ENCODE measurements at places on chromosomes 4 and X.

DNA sequence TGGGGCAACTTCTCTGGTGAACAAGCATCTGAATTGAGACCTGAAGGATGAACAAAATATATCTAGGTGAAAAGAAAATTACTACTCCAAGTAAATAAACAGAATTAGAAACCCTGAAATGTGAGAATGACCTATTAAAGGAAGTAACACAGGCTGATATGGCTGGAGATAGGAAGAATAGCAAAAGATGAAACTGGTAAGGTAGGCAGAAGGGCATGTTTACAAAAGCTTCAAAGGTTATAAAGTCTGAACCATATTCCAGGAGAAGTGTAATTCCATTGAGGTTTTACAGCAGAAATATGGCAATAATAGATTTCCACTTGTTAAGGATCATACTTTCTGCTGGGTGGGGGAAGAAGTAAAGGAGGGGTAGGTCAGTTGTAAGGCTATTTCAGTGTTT is 452.0 kb downstream of the GBA3 start:
- no peak for DNase-seq

DNA sequence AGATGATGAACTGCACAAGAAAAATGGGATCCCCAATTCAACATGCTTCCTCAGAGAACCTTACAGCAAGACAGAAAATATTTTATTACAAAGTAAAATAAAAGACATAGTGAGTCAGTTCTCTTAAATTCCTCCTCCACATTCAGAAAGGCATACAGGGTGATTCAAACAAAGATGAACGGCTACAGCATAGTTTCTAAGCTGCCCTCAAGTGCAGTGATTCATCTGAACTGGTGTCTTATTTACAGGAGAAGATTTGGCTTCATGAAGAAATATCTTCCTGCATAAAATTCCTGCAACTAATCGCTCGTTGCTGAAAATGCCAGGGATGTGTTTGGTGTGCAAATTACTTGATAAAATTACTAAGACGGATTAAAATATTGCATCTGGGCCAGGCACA is 103.6 kb downstream of the PRKX start:
- DNase-seq, result no peak

DNA sequence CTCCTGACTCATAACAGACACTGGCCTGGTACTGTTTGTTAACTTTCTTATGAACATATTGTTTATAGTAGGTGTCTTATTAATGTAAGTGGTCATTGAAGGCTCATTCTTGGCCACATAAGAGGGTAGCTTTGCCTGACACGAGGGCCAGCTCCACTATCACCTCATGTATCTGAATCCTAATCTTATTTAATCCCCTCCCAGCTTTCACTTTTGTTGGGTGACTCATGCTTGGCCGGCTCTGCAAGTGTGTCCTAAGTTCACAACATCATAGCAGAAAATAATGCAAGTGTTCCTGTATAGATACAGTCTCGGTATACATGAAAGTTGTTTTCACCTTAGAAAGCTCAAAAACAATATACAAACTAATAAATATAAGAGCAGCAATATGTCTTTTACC is 283.8 kb downstream of the IQCM start:
- DNase-seq, result no peak

DNA sequence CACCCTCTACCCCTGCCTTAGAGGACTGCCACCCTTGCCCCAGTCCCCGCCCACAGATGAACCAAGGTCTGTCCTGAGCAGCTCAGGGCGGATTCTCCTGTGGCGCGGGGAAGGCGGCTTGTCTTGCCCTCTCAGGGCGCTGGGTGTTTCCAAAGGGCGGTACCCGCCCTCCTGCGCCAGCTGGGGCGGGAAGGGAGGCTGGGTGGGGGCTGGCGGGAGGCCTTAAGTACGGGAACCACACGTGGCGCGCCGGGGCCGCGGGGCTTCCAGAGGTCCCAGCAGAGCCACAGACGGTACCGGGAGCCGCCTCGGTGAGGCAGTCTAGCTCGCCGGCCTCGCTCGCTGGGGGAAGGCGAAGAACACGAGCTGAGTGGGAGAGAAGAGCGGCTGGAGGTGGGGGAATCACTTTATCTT is 361.1 kb downstream of the MID1IP1 start:
- DNase-seq, result peak; percentile 65

- DNase-seq, result no peak
Measured at GRCh38 chrX:7316887-7317286, 168.9 kb upstream of the PUDP start.

GRCh38 chr4:163621821-163622220 is 127.3 kb downstream of the TMA16 start:
- DNase-seq, result no peak

GRCh38 chrX:14027036-14027435 is 2.7 kb downstream of the GEMIN8 start:
- peak; percentile 21 for DNase-seq

GRCh38 chrX:38061335-38061734 is 55.0 kb downstream of the SYTL5 start:
- no peak for DNase-seq

DNA sequence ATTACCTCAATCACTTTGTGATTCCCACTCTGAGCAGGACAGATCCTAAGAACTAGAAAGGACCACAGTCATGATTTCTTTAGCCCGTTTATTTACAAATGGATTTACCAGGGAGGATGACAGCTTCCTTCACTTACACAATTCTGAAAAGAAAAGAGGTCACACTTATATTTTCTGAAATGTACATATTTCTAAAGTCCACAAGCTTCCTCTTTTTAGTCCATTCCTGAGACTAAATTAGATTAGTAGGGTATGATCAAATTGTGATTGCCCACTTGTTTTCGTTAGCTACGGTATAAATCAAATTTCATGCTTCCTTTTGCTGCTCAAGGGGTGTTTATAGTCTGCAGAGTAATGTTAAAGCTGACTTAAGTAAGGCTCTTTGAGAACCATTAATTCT is 7.6 kb upstream of the AMELX start:
- DNase-seq, result no peak

DNA sequence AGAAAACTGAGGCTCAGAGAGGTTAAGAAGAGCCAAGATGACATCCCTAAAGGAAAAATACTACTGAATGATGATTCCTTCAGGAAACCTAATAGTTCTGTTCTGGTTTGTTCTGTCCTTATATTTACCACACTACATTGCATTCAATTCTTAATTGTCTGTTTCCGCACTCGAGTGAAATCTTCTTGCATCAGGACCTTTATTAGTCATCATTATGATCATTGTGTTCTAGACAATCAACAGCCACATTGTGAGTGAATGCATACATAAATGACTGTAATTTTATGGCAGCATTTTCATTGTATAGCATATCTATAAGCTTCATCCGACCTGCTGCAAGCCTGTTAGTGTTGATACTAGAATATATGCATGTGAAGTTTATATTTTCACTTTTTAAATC is 156.7 kb upstream of the FAM241A start:
- DNase-seq, result no peak

GRCh38 chrX:111444881-111445280 is 32.9 kb upstream of the DCX start:
- no peak for DNase-seq

GRCh38 chrX:40177489-40177888 is 79.7 kb upstream of the BCOR start:
- no peak for DNase-seq

- no peak for DNase-seq
Measured at GRCh38 chr4:151052785-151053184, 37.7 kb upstream of the LRBA start.
